ENCODE measurements at places on chromosomes 6 and 20.

- no peak for DNase-seq
Measured at GRCh38 chr6:112831022-112831421, 483.9 kb downstream of the RFPL4B start.

DNA sequence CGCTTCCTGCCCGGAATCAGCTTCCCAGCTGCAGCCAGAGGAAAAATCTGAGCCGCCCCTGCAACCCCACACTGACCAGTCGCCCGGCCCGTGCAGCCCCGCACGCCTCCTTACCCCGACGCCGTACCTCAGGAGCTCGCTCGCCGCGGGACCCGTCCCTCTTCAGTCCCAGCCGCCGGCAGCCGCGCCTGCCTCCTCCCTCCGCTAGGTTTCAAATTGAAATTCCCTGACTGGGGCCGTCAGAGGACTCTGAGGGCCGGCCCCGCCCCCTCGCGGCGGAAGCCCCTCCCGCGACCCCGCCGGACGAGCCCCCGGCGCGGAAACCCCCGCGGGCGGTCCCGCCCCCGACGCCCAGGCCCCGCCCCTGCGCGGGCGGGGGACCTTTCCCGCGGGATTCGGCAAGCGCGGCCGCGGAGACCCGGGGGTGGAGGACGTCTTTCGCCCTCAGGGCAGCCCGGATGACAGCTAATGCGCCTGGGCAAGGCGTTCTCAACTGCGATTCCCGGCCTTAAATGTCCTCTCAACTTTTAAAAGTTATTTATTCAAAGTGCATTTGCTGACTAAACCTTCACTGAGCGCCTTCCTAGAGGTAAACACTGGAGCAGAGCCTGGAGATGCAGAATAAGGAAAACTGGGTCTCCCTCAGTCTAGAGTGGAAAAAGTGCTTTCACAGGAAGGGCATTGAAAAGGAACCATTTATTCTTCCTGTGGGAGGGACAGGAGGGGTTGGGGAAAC, at the start of gene EPB41L2:
TSS of gene EPB41L2 (minus strand) at position 218 of the 736 bp plus-strand sequence. CDS start 106,760 bp downstream, outside the sequence.
- peak; percentile 85 for DNase-seq

GRCh38 chr6:158770533-158771330, 48.4 kb downstream of the EZR start:
- DNase-seq = peak; percentile 38

- DNase-seq = no peak
Measured at GRCh38 chr6:49519660-49520059, 19.9 kb downstream of the GLYATL3 start.

- no peak for DNase-seq
Measured at GRCh38 chr6:81214414-81215091, 537.9 kb downstream of the TENT5A start.

DNA sequence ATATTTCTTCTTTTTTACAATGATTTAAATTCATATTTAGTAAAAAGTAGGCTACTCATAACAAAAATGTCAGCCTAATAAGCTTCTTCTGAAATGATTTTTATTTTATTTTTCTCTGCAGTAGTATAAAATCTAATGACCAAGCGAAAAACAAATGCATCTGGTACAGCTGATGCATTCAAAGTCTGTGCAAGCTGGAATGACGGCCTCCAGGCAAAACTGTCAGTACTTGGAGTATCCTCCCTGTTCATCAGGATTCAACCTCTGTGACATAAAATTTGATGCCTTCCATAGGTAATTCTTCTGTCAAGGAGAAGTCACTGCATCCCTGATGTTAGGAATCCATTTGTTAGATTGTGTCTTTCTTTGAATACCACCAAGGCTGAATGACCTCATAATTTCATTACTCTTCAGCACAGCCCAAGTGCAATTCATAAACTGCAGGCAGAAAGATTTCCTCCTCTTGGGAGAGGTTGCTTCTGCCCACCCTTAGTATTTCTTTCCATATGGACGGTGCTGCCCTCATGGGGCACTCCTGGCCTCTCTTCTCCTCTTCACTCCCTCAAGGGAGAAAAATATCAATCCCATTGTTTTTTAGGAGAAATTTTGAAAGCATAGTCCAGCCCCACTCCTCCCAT, 146.4 kb upstream of the STXBP5 start:
- DNase-seq = no peak

GRCh38 chr6:99032396-99032795, 84.7 kb upstream of the FBXL4 start:
- no peak for DNase-seq

GRCh38 chr6:104750449-104750848, 109.3 kb downstream of the HACE1 start:
- no peak for DNase-seq

- no peak for DNase-seq
Measured at GRCh38 chr6:154306696-154307095, 49.9 kb downstream of the IPCEF1 start.

GRCh38 chr20:53617791-53618489, 24.3 kb upstream of the ZNF217 start:
- no peak for DNase-seq

- no peak for DNase-seq
Measured at GRCh38 chr6:302760-303159, 10.5 kb downstream of the DUSP22 start.

DNA sequence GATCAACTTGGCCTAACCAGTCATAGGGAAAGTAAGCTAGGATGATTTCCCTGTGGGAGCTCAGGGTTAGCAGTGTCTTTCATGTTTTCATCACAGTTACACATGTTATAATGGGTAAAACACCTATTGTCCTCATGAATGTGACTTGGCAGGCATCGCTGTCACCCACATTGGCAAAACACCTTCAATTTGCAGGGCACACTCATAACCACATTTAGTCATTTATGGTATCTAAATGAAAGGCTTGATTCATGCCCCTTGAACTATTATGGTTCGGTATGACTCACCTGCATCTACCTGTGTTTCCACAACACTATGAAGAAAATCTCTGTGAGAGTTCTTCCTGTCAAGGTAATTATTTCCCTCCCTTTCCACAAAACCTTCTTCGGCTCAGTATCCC, 49.2 kb downstream of the FRK start:
- peak; percentile 70 for DNase-seq

DNA sequence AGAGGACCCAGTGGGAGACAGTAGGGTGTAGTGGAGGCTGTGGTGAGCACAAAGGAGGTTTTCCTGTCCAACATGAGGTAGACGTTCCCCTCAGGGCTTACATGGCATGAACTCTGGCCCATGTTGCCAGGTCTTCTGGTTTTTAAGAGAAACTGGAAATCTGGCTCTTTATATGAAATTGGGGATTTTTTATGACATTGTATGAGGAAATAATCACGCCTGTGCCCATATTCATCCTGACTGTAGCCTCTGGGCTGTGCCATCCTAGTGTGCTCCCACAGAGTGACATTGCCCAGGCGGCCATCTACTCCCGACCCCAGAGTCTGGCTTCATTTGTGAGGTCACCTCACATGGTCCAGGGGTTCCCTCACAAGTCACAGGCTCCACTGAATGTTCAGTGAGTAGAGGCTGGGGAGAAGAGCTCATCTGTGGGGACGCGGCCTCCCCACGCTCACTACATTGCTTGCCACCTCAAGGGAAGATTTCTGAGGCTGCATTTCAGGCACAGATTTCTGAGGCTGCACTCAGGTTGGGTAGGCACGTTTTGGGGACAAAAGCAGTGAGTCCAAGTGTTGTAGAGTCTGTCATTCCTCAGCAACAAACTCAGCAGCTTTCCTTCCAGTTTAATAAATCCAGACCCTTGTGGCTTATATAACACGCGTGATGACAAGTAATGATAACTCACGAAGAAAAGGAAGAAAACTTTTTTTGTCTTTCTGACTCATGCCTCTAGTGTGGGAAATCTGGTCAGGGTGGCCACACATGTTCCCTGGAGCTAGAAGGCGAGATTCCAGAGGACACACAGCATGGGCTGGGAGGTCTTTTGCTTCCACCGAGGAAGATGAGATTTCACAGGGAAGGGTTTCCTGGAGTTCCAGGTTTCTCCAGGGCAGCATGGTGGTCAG, 41.7 kb downstream of the SLC24A3 start:
- DNase-seq = no peak

GRCh38 chr6:8277769-8278168, 157.6 kb downstream of the SLC35B3 start:
- DNase-seq = no peak

Measured in activated CD4-positive, alpha-beta memory T cell treated with anti-CD3 and anti-CD28 coated beads for 36 hours (primary cell).